HCT116 (cell line): ENCODE measurements at places on chromosomes 12 and 14. TPM values are rescaled to one million over a fixed set of nuclear protein-coding genes. Genes with fewer than 3 reads are reported as not detected.

DNA sequence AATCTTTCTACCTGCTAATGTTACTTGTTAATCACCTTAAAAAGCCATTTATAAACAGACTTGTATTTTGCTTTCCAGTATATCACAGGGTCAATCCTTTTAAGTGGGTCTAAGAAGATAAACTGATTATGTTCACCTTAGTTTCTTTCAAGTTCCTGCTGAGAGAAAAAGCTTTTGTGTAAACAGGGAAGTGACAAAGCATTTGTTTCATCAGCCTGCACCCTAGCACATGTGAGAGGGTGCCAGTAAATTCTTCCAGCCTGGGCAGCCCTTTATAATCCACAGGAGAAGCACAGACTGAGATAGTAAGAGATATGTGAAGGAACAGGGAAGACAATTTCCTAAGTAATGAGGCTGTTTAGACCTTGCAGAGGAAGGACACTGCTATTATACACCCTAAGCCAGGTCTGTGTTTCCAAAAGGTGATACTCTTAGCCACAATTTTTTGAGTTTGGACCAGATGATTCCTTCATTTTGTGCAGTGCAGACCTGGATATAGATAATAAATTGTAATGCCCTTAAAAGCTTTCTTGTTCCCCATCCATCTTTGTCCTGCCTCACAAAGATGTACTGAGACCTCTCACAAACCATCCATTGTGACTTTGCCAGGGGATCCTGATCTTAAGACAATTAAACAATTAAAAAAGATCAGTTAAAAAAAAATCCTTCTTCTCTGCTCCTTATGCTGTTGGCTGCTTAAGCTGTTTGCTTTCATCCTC, 150.7 kb downstream of the KTN1 start:
- no peak overlapping the region for H3K27ac ChIP-seq
- H3K4me1 ChIP-seq = no peaks in the 10 kb centered on the region; the same call in 1 of the 2 replicates
- H3K36me3 ChIP-seq = no peaks in the 10 kb centered on the region
- no peak for DNase-seq

The SLC39A2 gene
- total RNA-seq = not detected

GRCh38 chr12:65252515-65252914, 26.0 kb upstream of the MSRB3 start:
- H3K4me1 ChIP-seq = no peaks in the 10 kb centered on the region
- no peak overlapping the region for H3K4me3 ChIP-seq
- H3K27ac ChIP-seq = no peak overlapping the region
- no peaks in the 10 kb centered on the region for H3K27me3 ChIP-seq

GRCh38 chr12:40903040-40903439, 210.8 kb downstream of the CNTN1 start:
- no peak overlapping the region for H3K4me3 ChIP-seq
- DNase-seq = no peak
- H3K27me3 ChIP-seq = no peaks in the 10 kb centered on the region
- H3K27ac ChIP-seq = no peak overlapping the region
- H3K4me1 ChIP-seq = peaks cover 18% of the 10 kb centered on the region

- no peaks in the 10 kb centered on the region for H3K4me1 ChIP-seq
- no peaks in the 10 kb centered on the region for H3K27me3 ChIP-seq
- no peaks in the 10 kb centered on the region for H3K36me3 ChIP-seq
- DNase-seq = no peak
Observed at GRCh38 chr14:100891051-100891450, 12.5 kb downstream of the RTL1 start.

DNA sequence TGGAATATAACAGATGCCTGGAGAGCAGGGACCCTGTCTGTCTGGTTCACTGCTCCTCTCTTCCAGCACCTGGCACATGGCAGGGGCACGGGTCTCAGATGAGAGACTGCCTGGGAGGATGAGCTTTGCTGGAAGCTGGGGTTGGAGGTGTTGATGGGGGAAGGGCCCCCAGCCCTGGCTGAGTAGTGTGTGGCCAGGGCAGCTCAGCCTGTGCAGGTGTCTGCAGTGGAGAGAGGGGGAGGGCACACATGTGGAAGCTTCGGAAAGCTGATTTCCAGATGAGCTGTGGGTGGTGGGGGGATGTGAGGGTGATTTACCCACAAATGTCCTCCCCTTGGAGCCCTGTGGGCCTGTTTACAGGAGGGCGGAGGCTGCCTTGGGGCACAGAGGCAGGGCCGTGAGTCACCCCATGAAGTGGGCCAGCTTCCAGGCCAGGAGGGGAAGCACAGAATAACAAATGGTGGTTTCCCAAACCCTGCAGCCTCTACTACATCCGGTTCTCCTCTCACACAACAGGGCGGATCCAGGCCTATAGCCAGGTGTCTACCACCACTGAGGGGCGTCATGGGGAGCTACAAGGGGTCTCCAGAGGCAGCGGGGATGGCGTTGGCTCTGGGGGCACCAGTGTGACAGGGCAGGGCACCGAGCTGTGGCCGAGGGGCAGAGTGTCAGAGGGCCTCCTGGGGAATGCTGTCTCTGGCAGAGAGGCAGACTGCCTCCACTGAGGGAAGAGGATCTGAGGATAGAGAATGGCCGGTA, 11.0 kb downstream of the KRT7 start:
- H3K4me1 ChIP-seq = peaks cover 92% of the 10 kb centered on the region
- peak overlapping the region; percentile 48 for H3K4me3 ChIP-seq
- peak overlapping the region; percentile 68 for H3K27ac ChIP-seq
- no peaks in the 10 kb centered on the region for H3K27me3 ChIP-seq
- no peaks in the 10 kb centered on the region for H3K36me3 ChIP-seq

DNA sequence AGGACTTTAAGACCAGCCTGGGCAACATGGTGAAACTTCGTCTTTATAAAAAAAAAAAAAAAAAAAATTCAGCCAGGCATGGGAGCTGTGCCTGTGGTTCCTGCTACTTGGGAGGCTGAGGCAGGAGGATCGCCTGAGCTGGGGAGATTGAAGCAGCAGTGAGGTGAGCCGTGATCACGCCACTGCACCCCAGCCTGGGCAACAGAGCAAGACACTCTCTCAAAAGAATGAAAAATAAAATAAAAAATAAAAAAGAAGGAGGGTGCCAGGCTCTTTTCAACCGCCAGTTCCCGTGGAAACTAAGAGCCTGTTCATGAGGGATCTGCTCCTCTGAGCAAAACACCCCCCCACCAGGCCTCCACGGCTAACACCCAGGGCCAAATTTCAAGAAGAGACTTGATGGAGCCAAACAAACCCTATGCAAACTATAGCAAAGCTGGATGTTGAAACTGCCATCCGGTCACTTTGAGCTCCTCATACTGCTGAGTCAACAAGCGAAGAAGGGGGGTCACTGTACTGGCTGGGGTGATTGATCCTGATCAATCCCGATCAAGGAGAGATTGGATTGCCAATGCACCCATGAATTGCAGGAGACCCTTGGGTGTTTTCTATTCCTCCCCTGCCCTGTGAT, 23.4 kb downstream of the DLK1 start:
- no peak for DNase-seq
- H3K36me3 ChIP-seq = no peaks in the 10 kb centered on the region
- peaks cover 5% of the 10 kb centered on the region; the same call in 1 of the 2 replicates for H3K4me1 ChIP-seq
